ENCODE measurements at places on chromosomes 7 and 10. TPM values are rescaled to one million over a fixed set of nuclear protein-coding genes. Genes with fewer than 3 reads are reported as not detected.

Gene CREB3L2
- total RNA-seq, result 47.0 TPM

Gene OPN1SW
- not detected for total RNA-seq

Gene ELN
- not detected for total RNA-seq

Gene PSMC2
- total RNA-seq, result 162 TPM

Gene PCGF6
- total RNA-seq, result 12.6 TPM

Gene TUBAL3
- not detected for total RNA-seq

Gene TCAF1
- 15.7 TPM for total RNA-seq

Gene GNB2
- 239 TPM for total RNA-seq

All from T-helper 2 cell treated with Interferon-gamma antibody and Interleukin-4, amounts not matched to agents 100 ng/mL and 5 ng/mL, for 36 hours (primary cell).